Upper lobe of left lung (tissue), 6 donors: ENCODE measurements at places on chromosomes 12 and 14. TPM values are rescaled to one million over a fixed set of nuclear protein-coding genes. Genes with fewer than 3 reads are reported as not detected.

DNA sequence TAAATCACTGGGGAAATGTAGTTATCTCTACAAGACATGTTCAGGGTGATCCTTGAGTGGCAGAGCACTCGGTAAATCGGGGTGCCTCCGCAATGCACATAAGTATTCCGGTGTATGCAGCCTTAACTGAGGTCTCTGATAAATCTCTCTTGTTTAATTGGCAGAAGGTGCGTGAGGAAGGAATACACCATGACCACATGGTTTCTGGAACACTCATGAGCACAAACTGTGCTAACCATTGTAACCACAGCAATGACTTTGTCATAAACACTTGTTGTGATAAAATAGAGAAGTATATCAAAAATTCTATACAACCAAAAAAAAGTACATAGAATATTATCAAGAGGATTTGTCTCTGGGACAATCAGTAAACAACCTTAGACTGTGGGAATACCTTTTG, 146.8 kb upstream of the DIO2 start:
- DNase-seq: no peak

DNA sequence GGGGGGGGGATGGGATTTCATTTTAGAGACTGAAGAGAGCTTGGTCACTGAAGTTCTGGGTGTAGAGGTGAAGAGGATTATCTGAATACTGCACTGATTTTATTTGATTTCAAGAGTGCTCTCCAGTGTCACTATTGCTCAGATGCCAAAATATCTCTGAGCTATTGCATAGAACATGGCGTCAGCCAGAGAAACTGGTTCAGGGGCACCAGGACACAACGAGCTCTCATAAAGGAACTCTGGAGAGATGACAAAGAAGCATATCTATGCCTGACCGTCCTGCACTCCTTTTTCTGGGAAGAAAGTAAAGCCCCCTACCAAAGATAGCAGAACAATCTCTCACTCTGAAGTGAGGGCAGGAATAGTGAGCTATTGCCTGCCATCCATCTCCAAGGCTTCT, 2.0 kb downstream of the SLC7A8 start:
- no peak for DNase-seq

DNA sequence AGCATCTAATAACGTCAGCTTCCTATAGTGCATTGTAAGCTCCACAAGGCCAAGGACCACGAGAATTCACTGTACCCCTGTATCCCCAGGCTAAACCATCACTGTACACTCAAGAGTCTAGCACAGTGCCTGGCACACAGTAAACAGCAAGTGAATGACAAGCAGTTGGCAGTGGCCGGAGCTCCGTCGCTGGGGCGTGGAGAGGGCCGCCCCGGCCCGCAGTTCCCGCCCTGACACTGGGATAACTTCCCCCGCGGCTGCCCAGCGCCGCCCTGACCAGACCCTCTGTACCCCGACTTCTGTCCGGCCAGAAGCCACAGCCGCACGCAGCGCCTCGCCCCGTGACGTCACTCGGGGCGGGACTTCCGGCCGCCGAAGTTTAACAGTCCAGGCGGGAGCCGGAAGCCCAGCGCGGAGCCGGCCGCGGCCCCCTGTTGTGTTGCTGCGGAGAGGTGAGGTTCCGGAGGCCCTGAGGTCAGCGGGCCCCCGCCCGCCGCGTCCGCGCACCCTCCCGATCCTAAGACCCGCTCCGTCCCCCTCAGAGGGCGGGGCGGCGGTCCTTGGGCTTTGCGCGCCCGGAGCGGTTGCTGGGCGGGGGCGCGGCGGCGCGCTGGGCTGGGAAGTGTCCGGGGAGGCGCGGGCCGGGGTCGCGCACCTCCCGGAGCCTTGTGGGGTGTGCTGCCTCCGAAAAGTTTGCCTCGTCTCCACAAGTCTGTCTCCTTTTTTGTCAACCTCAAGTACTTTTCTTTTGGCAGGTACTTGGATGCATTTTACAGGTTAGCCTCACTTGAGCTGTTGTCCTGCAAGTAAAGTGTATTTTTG, at the start of gene NEDD1:
TSS of gene NEDD1 (plus strand) at position 409 of the 822 bp plus-strand sequence. CDS start 2,503 bp downstream, outside the sequence.
- DNase-seq: peak; percentile 99

- DNase-seq: no peak
Observed at GRCh38 chr14:47596860-47597259, 78.5 kb downstream of the MDGA2 start.

- no peak for DNase-seq
Observed at GRCh38 chr14:23647619-23648018, 11.5 kb downstream of the DHRS2 start.

Gene PRPH
- not detected for total RNA-seq
